ENCODE measurements at places on chromosomes 7 and 10.

DNA sequence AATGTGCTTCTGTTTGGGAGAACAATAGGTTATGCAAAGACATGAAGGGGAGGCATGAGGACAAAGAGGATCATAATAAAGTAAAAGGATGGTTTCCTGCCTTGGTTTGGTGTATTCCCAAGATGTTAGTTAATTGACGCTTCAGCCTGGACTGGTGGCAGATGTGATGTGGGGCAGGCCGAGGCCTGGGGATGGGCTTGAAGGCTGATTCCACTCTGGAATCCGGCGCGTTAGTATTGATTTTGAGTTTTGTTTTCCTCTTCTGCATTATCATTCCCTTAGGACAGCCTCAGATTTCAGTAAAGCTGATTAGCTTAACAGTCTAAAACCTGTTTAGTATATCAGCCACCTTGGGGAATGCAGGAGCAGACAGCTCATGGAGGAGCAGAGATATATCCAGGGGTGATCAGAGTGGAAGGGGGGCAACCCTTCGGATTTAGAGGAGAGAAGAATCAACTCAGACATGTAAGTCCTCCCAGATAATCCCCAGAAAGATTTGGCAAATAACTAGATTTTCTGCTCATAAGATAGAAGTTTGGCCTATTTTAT, 159.8 kb upstream of the MTPN start:
- DNase-seq, result no peak

- no peak for DNase-seq
Measured at GRCh38 chr10:59179068-59179467, 2.6 kb downstream of the PHYHIPL start.

DNA sequence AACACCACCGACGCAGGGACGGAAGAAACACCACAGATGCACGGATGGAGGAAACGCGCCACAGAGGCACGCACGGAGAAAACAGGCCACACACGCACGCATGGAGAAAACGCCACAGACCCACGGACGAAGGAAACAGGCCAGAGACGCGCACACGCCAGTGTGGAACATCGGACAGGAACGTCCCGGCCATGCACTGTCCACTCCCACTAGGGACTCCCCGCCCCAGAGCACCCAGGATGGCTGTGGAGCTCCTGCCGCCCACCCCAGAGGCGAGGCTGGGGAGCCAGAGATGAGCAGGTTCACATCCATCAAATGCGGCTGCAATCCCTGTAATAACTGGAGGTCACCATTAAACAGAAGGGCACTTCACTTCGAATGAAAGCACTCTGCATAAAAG, 17.3 kb downstream of the DIP2C start:
- no peak for DNase-seq

GRCh38 chr7:143426479-143427142, 16.6 kb upstream of the TAS2R60 start:
- no peak for DNase-seq

DNA sequence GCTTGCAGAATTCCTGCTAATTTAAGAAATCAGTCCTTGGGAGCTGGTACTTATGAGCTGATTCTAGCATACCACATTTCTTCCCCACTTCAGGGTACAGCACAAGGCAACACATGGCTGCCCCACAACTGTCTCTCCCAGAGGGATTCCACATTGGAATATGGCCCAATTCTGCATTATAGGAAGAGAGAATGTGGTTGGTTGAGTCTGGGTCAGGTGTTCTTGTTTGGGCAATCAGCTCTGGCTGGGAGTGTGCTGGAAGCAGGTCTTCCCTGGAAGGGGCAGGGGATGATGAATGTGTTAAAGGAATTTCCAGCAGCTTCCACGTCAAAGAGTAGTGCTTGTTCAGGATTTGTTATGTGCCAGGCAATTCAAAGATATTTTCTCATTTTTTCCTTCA, 95.7 kb downstream of the BUB3 start:
- DNase-seq, result no peak

DNA sequence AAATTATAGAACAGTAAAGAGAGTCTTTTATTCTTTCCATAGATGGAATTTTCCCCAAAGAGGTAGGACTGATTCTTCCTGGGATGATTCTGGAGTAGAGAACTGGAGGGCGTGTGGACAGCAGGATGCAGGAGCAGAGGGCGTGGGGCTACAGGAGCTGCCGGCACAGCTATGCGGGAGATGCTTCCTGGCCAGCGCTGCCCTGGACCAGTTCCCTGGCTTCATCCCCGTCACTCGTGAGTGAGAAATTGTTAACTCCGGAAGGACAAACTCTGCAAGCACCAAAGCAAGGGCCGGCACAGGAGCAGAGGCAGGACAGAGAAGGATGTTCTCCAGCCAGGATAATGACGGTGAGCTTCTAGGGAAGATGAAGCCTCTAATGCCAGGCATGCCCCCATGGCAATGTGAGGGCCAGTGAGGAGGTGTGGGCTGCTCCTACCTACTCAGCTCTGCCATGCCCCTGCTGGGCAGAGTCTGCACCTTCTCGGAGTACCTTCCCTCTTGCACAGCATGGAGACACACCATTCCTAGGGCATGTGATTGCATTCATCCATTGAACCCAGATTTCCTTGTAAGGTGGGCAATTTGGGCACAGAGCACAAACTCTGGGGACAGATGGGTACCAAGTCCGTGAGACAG, 760.9 kb upstream of the IGFBP3 start:
- DNase-seq, result no peak

DNA sequence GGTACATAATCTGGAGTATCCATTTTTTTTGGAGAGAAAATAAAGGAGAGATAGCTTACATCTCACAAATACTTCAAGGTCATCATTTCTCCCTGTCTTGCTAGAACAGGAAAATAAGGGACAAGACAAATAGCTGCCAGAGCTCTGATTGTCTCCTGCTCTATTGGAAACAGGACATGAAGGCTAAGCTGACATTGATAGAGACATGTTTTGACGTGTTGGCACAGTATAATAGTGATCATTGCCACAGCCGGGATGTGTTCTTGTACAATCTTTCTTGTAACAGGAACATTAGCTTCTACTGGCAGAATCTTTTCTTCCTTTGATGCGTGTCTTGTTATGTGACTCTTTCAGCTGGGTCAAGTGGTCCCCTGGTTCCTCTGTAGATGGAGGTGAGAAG, 279.3 kb upstream of the MTPN start:
- no peak for DNase-seq

DNA sequence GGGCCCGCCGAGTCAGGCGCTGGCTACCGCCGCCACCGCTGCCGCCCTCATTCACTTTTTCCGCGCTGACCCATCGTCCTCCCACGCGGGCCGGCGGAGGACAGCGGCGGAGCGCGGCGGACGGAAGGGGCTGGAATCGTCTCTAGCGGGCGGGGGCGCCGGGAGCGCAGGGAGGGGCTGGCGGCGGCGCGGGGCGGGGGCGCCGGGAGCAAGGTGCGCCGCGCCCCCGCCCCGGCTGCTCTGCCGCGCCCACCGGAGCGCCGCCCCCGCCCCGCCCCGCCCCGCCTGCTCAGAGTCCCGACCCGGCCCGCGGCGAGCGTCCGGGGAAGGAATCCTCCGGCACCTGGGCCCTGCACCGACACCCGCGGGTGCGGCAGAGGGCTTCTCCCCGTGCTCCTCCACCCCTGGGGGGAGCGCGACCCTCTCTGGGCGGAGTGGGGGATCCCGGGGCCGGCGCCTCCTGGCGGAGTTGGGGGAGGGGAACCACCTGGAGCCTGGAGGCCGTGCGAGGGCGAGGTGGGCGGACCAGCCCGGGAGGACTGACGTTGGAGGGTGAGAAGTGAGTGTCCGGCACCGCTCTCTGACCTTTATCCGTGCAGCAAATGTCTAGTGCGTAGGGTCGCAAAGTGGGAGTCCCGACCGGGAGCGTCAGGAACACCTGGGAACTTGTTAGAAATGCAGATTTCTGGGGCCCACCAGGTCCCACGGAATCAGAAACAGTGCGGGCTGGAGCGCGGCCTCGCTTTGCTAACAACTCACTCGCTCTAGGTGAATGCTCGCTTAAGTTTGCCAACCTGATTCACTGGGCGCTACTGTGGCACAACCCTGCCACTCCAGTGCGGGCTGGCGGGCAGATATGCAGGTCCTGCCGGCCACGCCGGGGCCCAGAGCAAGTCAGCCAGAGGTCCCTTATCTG, at the start of gene COBL:
Gene COBL (minus strand): TSS at position 144 of the 916 bp plus-strand sequence. CDS start 176 bp downstream, outside the sequence.
- no peak for DNase-seq

DNA sequence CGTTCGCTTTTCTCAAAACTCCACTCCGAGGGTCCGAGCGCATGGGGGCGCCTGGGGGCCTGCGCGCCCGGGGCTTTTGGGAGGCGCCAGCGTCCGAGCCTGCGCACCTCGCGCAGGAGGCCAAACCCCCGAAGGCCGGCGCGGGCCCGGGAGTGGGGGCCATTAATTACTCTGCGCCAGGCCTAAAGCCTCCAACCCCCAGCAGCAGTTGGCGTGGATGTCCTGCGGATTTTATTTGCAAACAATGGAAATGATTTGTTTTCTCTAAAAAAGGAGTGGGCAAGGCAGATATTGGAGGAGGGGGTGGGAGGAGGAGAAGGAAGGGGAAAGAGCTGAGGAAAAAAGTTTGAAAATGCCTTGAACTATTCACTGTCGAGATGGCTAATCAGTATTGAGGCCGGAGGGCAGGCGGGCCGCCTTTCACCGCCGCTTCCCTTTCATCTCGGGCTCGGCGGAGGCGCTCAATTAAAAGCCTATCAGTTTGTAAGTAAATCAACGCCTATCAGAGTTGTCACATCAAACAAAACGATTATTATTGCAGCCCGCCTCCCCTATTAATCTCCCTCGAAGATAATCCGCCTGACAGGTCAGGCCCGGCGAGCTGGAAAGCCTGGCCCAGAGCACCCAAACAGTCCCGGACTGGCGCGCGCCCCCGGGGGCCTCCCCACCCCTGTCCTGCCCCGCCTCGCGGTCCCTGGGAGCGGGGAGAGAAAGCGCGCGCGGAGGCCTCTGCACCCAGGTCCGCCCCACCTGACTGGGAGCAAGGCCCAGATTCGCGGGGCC, 3.4 kb upstream of the ZNF503 start:
- no peak for DNase-seq

DNA sequence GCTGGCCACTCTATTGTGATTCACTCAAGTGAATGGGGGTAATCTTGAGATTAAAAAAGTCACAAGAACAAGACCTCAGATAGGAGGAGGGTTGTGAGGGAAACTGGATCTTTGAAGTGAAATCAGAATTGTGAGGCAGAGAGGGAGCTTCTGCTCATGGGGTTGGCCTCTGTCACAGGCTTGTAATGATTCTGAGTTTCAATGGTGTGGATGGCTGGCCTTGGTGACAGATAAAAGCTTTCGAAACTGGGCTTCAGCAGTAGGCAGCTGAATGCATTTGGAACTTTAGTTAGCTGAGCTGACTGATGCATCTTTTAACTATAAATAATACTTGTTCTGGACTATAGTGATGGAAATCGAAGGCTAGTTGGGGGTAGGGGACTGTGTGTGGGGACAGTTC, 12.2 kb downstream of the TAS2R60 start:
- DNase-seq, result no peak

GRCh38 chr10:76404531-76404930, 973.1 kb downstream of the LRMDA start:
- no peak for DNase-seq

DNA sequence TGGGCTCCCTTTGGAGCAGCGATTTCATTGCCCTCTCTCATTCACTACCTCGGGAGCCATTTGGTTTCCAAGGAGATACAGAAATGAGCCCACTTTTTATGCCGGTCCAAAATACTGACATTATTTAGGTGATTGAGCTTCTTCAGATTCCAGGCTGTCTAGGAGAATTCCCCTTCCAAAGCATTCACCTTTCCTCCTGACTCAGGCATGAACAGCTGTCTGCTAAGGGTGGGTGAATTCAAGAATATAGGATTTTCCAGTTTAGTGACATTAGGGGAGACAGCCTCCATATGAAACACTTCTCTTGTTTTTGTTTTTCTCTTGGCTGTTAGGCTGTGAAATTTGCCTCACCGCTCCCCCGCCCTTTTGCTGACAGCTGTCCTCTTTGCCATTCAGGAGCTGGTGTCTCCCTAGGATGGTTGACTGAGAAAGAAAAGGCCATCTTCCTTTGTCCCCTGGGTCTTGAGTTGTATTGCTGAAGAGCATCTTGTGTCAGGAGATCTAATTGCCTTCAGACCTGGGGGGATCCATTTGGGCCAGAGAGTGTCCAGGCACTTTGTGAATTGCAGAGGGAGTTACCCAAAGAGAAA, 56.7 kb downstream of the LRRC4 start:
- no peak for DNase-seq

GRCh38 chr10:32253276-32253675, 93.7 kb downstream of the EPC1 start:
- no peak for DNase-seq

GRCh38 chr10:89706011-89706410, 4.6 kb downstream of the KIF20B start:
- no peak for DNase-seq

DNA sequence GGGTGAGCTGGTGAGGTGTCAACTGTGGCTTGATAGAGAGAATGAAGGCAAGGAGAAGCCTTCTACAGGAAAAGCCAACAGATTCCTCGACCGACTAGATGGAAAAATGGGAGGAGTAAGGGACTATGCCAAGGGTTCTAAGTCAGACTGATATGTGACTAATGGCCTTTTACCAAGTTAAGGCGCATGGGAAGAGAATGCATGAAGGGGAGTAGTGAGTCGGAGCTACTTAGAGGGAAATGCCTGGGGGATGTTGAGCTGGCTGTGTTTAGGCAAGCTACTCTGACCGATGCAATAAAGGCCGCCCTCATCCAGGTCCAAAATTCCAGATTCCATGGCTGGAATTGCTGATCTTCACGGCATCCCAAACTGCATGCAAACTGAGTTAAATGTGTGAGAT, 48.2 kb downstream of the APBB1IP start:
- DNase-seq, result peak; percentile 89

DNA sequence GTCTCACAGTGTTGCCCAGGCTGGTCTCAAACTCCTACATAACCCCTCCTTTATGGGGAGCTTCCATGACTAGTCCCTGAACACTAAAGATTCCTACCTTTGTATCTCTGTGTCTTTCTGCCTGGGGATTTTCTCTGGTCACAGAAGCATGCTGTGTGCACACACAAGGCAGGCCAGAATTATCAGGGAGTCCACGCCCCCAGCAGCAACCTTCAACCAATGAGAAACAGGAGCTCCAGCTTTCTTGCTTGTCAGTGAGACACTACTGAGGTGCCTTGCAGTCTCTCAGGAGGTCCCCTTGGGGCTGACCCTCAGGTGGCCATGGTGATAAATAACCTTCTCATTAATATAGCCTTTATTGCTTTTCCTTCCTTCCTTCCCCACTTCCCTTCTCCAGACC, 45.1 kb upstream of the AUTS2 start:
- no peak for DNase-seq

DNA sequence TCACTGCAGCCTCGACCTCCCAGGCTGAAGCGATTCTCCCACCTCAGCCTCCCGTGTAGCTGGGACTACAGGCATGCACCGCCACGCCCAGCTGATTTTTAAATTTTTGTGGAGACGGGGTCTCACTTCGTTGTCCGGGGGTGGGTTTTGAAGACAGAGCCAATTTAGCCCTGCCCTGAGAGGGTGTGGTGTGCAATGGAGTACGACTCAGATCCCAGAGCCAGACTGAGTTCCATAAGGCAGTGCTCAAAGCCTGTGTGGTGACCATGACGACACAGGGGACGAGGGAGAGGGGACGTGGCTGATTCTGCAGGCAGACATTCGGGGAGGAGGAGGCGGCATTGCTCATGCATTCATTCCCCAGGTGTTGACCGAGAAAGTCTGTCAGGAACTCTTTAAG, 72.1 kb downstream of the ZMIZ1 start:
- no peak for DNase-seq

GRCh38 chr10:118031351-118032075, 15.2 kb downstream of the RAB11FIP2 start:
- DNase-seq, result no peak

- no peak for DNase-seq
Measured at GRCh38 chr10:126094537-126094936, 198.2 kb downstream of the FANK1 start.

GRCh38 chr7:25002786-25003185, 22.8 kb upstream of the OSBPL3 start:
- DNase-seq, result peak; percentile 32

GRCh38 chr10:79168210-79168609, 99.4 kb downstream of the ZMIZ1 start:
- no peak for DNase-seq

All from GM04504 (cell line).